ENCODE measurements at places on chromosomes 12 and 14. TPM values are rescaled to one million over a fixed set of nuclear protein-coding genes. Genes with fewer than 3 reads are reported as not detected.

The CCDC175 gene
- not detected for total RNA-seq

The JAG2 gene
- 5.4 TPM for total RNA-seq

The DNAI7 gene
- total RNA-seq = not detected

The SUDS3 gene
- total RNA-seq = 32.3 TPM

The NUMB gene
- 63.4 TPM for total RNA-seq

The INSM2 gene
- 0.16 TPM for total RNA-seq

The GLS2 gene
- total RNA-seq = 7.2 TPM

The SMIM41 gene
- total RNA-seq = not detected

DNA sequence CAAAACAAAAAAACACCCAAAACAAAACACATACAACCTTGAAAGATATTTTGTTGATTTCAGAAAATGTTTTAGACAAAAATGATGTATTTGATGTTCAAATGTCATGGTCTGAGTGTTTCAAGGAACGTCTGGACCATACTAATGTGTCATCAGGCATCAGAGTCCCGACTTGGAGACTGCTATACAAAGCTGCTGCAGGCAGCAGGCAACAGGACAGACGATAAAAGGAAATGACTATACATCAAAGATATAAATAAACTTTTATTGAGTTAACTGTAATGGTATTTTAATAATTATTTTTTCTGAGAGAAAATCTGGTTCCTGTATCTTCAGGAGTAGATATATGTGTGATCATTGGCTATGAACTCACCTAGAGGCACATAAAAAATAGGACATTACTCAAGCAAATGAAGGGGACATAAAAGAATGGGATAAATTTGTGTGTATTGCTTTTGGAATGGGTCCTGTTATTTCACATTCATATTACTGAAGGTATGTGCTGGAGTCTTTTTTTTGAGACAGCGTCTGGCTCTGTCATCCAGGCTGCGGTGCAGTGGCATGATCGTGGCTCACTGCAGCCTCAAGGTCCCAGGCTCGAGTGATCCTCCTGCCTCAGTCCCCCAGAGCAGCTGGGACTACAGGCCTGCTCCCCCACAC is 87.3 kb upstream of the HECTD1 start:
- no peak for DNase-seq
- H3K4me3 ChIP-seq = no peak overlapping the region
- H3K27me3 ChIP-seq = no peaks in the 10 kb centered on the region
- no peaks in the 10 kb centered on the region for H3K4me1 ChIP-seq
- no peak overlapping the region for H3K27ac ChIP-seq

GRCh38 chr12:130344529-130344928 is 6.8 kb downstream of the PIWIL1 start:
- no peaks in the 10 kb centered on the region for H3K4me1 ChIP-seq
- H3K27ac ChIP-seq = no peak overlapping the region
- no peak overlapping the region for H3K4me3 ChIP-seq
- DNase-seq = no peak

DNA sequence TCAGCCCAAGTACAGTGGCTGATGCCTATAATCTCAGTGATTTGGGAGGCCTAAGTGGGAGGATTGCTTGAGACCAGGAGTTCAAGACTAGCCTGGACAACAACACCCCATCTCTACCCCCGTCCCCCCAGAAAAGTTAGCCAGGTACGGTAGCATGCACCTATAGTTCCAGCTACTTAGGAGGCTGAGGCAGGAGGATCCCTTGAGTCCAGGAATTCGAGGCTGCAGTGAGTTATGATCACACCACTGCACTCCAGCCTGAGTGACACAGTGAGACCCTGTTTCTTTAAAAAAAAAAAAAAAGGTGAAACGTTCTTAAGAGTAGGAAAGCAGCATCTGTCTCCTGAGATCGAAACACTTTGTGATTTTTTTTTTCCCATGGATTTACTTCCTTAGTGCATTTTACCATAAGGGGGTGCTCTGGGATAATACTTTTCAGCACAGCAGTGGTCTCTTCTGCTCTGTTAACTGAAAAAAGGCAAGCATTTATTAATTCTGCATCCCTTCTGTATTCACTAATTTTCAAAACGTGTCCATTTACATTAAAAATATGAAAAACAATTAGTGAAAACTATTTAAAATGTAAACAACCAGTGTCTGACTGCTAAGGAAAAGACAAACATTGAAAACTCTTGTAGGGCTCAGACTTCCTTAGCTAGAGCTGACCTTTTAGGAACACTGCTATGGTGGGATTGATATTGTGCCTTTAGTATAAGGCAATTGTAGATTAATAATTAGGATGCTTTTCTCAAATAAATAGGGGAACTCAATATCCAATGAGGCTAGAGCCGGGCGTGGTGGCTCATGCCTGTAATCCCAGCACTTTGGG is 31.2 kb upstream of the USP44 start:
- no peak overlapping the region for H3K27ac ChIP-seq
- no peak overlapping the region for H3K4me3 ChIP-seq
- H3K4me1 ChIP-seq = no peaks in the 10 kb centered on the region
- no peaks in the 10 kb centered on the region for H3K27me3 ChIP-seq

GRCh38 chr12:77372494-77372893 is 307.1 kb upstream of the E2F7 start:
- no peaks in the 10 kb centered on the region for H3K4me1 ChIP-seq
- H3K27ac ChIP-seq = no peak overlapping the region
- H3K27me3 ChIP-seq = no peaks in the 10 kb centered on the region
- no peak for DNase-seq
- H3K36me3 ChIP-seq = no peaks in the 10 kb centered on the region

GRCh38 chr12:20339060-20339459 is 29.3 kb upstream of the PDE3A start:
- peaks cover 2% of the 10 kb centered on the region for H3K36me3 ChIP-seq
- no peaks in the 10 kb centered on the region for H3K4me1 ChIP-seq
- H3K27ac ChIP-seq = no peak overlapping the region
- DNase-seq = no peak

GRCh38 chr14:104660597-104660996 is 28.8 kb upstream of the INF2 start:
- H3K4me1 ChIP-seq = peaks cover 25% of the 10 kb centered on the region
- no peak overlapping the region for H3K27ac ChIP-seq
- H3K36me3 ChIP-seq = peaks cover 2% of the 10 kb centered on the region
- no peak overlapping the region for H3K4me3 ChIP-seq

DNA sequence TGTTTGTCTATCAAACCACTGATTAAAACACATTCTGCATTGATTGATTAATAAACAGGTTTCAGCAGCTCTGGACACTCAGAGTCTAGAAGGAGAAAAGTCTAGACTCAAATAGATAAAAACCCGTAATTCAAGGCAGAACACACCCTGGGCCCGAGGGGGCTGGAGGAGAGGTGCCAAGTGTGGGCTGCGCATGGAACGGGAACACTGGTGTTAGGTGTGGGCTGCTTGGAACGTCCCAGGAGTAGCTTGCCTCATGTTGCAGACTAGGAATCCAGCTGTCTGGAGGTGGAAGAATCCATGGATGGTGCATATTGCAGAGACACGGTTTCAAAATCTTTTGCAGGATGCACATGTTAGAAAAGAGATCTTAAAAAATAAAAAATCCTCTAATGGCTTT is 223.0 kb downstream of the APAF1 start:
- no peak overlapping the region for H3K4me3 ChIP-seq
- H3K27me3 ChIP-seq = peaks cover 11% of the 10 kb centered on the region
- H3K4me1 ChIP-seq = no peaks in the 10 kb centered on the region
- H3K36me3 ChIP-seq = no peaks in the 10 kb centered on the region
- DNase-seq = no peak
- no peak overlapping the region for H3K27ac ChIP-seq

DNA sequence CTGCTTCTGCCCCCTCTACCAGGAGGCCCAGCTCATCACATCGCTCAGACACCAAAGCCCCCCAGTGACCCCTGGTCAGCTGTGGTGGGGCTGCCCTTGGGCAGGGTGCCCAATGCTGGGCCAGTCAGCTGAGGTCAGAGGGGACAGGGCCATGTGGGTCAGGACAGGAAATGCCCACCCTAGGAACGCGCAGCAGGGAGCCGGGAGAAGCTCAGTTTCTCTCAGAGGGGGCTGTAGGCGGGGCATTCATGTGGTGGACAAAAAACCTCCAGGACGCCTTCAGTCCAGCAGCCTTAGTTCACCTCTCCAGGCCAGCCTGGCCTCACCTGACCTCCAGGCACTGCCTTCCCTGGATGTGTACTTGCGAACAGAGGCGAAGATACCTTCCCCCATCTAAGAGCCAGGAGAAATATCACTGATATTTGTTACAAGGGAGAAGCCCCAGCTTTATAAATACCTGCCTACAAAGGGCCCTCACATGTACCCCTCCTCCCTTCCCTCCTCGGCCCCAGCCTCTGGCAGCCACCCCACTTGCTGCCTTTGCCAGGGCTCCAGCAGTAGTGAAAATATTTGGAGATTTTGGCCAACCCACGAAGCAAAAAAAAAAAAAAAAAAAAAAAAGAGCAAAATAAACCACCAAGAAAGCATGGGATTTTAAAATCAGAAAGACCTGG is 41.9 kb upstream of the PLEKHG6 start:
- H3K4me3 ChIP-seq = no peak overlapping the region
- H3K27me3 ChIP-seq = no peaks in the 10 kb centered on the region
- no peaks in the 10 kb centered on the region for H3K36me3 ChIP-seq
- H3K4me1 ChIP-seq = peaks cover 36% of the 10 kb centered on the region
- no peak for DNase-seq

All from activated T-cell treated with anti-CD3 and anti-CD28 coated beads, Interleukin-2, amount 50 U/mL, for 72 hours (primary cell).